HCEC 1CT (cell line): ENCODE measurements at places on chromosomes 7 and 10.

GRCh38 chr10:30445711-30446110 is 11.7 kb downstream of the MAP3K8 start:
- peak; percentile 97 for DNase-seq

- peak; percentile 16 for DNase-seq
Observed at GRCh38 chr10:62961951-62962523, 145.9 kb upstream of the EGR2 start.

DNA sequence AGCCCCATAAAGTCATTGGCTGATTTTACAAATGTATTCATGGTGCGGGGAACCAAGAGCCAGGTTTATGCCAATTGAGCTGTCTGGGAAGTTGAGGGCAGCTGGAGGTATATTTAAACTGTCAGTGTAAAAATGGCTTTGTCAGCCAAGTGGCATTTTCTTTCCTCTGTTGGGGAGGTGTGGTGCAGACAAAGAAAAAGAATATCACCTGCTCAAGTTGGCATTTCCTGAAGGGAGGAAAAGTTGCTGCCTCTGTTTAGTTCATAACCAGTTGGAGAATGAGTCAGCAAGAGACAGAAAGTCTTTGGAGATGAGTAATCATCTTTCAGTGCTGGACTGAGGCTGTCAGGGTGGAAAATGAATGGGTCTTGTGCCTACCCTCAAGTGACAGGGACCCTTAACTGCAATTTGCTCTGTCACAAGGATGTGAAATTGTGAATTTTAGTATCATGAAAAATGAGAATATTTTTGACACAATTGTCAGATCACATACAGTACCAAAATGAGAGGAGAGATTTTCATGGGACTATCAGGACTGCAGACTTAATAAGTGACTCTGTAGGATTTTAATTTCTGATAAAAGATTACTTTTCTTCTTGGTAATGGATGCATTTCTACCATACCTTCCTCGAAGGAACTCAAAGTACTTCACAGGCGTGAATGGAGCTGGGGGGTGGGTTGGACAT is 137.3 kb downstream of the ANLN start:
- DNase-seq = peak; percentile 74

GRCh38 chr7:107915541-107915940 is 24.6 kb downstream of the DLD start:
- no peak for DNase-seq

DNA sequence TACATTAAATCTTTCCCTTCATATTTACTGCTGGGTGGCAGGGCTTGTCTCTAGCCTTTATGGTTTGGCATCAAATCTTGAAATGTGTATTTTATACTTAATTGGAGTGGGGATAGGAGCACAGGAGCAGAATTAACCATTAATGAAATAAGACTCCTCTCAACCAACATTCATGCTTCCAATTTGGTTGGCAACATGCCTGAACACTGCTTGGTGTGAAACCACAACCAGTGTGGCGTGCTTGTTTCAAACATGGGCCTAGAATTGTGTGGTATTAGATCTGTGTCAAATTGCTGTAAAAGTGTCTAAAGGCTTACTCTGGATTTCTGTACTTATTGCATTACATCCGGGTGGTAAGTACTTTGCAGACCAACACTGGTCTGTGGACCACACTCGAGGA is 25.1 kb upstream of the VPS41 start:
- DNase-seq = no peak

GRCh38 chr7:132879579-132879978 is 202.3 kb downstream of the CHCHD3 start:
- DNase-seq = no peak

GRCh38 chr7:30605832-30606231 is 11.2 kb downstream of the GARS1 start:
- no peak for DNase-seq

GRCh38 chr10:71584902-71585563 is 134.5 kb downstream of the C10orf105 start:
- DNase-seq = no peak

DNA sequence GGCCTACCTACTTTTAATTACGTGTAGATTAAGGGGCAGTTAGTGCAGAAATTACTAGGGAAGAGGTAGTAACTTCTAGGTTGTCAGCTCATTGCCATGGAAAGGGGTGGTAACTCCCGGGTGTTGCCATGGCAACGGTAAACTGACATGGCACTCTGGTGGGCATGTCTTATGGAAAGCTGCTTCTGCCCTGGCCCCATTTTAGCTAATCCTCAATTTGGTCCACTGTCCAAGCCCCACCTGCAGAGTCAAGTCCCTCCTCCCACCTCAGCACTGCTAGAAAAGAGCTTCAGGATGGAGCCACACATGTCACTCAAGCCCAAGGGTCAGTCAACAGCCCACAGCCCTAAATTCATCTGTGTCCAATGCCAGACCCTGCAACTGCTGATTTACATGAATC is 7.5 kb upstream of the ZKSCAN1 start:
- no peak for DNase-seq

GRCh38 chr7:157702311-157703023 is 365.7 kb downstream of the DNAJB6 start:
- no peak for DNase-seq

- no peak for DNase-seq
Observed at GRCh38 chr7:141200191-141201108, 126.6 kb downstream of the TMEM178B start.

DNA sequence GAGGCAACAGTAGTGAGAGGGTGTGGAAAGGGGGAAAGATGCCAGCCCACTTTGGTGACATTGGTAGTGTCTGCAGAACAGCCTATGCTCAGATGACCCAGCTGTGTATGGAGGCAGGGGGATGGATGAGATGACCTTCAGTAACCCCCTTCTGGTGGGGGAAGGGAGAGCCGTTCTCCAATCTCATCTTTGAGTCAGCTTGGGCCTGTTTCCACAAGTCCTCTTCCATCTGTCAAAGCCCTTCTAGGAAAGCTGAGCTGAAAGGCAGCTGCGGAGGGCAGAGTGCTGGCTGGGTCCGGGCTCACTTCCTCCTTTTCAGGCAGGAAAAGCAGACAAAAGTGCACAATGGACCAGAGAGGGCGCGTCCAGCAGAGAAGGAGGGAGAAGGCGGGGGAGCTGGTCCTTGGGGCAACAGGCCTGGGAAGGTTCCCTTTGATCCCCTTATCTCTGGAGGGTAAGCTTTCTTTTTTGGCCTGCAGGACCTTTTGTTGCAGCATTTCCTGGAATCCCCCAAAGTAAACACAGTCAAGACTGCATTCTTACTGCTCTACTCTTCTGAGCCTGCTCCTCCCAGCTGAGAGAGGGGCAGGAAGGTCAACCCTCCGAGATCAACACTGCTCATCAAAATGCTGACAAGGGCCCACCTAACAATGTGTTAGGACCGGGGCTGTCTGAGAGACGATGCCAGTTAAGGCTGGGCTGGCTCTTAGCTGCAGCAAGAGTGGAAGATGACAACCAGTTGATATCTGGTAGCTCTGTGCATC is 1.2 kb upstream of the LRMDA start:
- DNase-seq = no peak
